ENCODE measurements at places on chromosomes 2 and 18. TPM values are rescaled to one million over a fixed set of nuclear protein-coding genes. Genes with fewer than 3 reads are reported as not detected.

DNA sequence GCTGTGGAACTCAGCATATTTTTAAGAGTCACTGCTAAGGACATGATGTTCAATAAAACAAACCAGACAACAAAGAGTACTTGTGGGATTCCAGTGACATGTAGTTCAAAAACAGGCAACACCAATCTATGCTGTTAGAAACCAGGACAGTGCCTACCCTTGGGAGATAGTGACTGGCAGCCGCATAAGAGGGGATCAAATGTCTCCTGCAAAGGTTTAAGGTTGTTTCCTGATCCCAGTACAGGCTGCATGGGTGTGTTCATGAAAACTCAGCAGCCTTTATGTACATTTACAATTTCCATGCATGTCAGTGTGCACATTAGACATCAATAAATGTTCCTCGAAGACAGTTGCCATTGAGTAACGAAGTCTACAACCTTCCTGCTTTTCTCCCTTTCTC, 183.8 kb downstream of the PID1 start:
- no peak for DNase-seq
- no peaks in the 10 kb centered on the region for H3K36me3 ChIP-seq

The SH3BP4 gene
- total RNA-seq = 51.9 TPM

GRCh38 chr2:231041061-231041689, 3.9 kb downstream of the C2orf72 start:
- peaks cover 34% of the 10 kb centered on the region for H3K27me3 ChIP-seq
- DNase-seq = no peak
- no peaks in the 10 kb centered on the region for H3K4me1 ChIP-seq

DNA sequence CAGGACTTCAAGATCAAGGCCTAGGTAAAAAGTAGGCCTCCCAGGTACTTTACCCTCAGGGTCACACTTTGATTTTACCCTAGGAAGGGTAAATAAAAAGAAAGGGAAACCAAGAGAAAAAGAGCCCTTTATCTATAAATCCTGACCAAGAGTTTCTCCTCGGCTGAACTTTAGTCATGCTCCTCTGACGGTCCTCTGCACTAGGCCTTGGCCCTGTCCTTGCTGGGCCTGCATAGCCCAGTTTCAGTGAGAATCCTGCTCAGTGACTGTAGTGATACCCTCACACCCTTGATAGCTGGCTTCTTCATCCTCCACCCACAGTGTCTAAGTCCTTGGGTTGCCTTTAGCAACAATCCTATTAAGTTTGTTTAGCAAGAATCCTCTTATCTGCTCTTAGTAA, 20.5 kb upstream of the ITSN2 start:
- no peaks in the 10 kb centered on the region for H3K4me1 ChIP-seq
- H3K36me3 ChIP-seq = no peaks in the 10 kb centered on the region

The CCDC93 gene
- total RNA-seq = 22.0 TPM

Data from chondrocyte (in vitro differentiated cells).